ENCODE measurements at places on chromosomes 1 and 21. TPM values are rescaled to one million over a fixed set of nuclear protein-coding genes. Genes with fewer than 3 reads are reported as not detected.
A peak's percentile ranks its signal among the peaks of the same experiment; 100 is the strongest.

The KANK4 gene
- polyA plus RNA-seq, result 20.4 TPM

The FAM72D gene
- polyA plus RNA-seq, result 3.2 TPM

The TRNP1 gene
- polyA plus RNA-seq, result 5.9 TPM

The UBL4B gene
- not detected for polyA plus RNA-seq

- peak; percentile 25 for DNase-seq
Observed at GRCh38 chr1:100036718-100037655, 67.2 kb downstream of the SLC35A3 start.

The RPTN gene
- not detected for polyA plus RNA-seq

DNA sequence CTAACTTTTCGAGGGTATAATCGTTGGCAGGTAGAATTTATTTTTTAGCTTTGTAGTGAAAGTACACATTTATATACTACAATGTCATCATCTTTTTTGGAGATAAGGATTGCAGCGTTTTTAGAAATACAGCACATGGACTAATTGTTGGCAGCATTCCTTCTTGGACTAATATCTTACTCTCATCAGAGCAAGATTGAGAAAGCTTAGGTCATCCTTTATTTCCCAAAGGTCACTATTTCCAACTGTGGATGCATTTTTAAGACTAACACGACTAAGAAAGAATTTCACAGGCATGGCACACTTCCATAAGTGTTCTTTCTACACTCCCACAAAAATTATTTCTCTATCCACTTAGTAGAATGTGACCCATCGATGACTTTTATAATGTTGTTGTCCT, 732.3 kb downstream of the NCAM2 start:
- no peak for DNase-seq

The ZNF648 gene
- 0.23 TPM for polyA plus RNA-seq

DNA sequence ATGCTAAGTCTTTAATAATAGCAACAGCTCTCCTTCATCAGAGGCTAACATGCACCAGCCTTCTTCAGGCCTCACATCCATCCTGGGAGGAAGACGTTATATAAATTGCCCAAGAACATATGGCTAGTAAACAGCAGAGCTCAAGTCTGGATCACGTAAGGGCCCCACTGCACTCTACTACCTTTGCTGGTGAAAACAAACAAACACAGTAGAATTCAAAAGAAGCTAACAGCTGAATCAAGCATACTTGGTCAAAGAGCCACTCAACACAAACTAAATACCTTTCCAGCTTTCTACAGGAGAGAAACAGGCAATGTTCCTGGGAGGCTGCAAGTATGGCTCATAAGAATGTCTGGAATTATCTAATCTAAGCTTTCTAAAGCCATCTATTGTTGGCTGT, 66.0 kb downstream of the WLS start:
- DNase-seq, result no peak

The FCER1A gene
- polyA plus RNA-seq, result 0.44 TPM

DNA sequence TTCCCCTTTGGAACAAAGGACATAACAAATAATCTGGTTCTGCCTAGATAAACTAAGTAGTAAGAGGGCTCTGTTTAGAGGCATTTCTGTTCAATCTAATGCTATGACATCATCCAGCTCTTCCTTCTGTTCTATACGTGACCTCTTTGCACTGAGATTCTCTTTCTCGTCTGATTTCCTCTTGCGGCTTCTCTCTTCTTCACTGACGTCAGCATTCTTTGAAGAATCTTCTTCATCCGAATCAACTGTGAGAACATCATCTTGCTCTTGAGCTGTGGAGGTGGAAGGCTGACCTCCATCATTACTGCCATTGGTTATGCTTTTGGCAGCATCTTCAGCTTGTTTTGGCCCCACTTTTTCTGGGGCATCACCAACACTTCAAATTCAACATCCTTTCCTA, 130.4 kb downstream of the HS2ST1 start:
- DNase-seq, result no peak

DNA sequence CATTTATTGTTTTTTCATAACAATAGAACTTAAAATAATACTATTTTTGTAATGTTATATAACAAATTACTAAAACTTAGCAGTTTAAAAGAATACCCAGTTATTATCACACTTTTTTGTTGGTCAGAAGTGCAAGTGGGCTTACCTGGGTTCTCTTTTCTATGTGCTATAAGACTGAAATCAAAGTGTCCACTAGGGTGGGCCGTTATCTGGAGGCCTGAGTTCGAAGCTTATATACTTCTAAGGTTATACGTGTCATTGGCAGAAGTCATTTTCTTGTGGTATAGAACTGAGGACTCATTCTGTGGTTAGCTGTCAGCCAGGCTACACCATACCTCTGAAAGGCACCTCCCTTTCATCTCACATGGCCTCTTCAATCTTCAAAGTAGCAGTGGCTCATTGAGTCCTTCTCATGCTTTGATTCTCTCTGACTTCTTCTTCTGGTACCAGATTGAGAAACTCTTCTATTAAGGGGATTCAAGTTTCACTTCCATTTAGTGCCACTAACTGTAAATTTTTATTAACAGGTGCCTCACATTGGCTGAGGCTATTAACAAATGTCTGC, 414.3 kb downstream of the AMY1C start:
- no peak for DNase-seq

DNA sequence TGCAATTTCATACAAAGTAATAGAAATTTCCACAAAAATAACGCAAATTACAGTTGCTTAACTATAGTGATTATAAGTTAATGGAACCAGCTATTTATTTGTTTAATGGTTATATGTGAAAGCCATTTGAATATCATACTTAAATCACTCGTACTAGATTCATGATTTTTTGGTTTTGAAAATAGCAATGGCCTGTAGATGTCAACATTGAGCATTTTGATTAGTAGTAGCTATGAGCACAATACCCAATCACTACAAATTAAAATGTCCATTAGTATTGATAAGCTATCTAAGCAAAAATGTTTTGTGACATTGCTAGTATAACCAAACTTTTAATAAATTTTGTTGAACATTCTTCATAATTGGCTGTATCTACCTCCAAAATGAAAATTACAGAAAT, 10.0 kb downstream of the COL24A1 start:
- DNase-seq, result no peak

DNA sequence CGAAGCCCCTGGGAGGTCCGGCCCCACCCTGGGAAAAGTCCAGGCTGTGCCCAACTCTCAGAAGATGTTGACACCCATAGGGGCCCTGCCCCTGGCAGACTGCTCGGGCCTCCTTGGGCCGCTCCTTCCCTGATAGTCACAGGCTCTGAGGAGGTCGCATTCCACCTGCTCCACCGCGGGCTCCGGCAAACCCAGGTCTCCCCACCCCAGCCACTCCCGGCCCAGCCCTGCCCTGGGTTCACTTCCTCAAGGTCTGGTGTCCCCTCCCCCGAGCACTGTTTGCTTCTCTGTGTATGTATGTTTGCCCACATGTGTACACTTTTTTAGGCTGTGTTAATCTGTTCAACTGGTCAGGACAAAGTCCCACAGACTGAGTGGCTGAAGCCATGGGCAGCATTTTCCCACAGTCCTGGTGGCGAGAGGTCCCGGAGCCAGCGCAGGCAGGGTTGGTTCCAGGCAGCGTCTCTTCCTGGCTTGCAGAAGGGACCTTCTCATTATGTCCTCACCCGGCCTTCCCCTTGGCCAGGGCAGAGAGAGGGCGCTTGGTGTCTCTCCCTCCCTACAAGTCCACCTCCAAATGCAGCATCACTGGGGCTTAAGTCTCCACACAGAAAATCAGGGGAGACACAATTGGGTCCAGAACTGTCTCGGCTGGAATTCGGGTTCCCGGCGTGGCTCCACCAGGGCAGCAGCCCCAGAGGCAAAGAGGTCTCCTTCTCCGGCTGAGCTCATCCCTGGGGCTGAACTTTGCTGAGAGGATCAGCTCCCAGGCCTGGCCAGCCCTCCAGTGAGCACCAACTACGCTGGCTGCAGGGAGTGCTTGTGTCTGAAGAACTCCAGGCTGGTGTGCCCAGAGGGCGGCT, 10.5 kb upstream of the PRXL2B start:
- no peak for DNase-seq

DNA sequence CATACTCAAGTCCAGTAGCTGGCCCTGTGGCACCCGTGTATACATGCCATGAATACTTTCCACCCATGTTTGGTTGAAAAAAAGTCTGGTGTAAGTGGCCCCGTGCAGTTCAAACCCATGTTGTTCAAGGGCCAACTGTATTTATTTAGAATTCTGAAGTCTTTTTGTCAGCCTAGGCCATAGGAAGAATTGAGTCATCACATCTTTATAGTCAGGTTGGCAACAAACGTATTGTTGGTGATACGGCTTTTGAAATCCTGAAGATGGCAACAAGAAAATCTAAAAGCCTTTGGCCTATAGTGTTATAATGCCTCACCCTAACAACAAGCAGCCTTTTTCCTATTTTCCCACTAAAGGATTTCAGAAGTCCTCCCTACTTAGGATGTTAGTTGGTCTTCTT, 363.6 kb downstream of the PLPP3 start:
- DNase-seq, result no peak

DNA sequence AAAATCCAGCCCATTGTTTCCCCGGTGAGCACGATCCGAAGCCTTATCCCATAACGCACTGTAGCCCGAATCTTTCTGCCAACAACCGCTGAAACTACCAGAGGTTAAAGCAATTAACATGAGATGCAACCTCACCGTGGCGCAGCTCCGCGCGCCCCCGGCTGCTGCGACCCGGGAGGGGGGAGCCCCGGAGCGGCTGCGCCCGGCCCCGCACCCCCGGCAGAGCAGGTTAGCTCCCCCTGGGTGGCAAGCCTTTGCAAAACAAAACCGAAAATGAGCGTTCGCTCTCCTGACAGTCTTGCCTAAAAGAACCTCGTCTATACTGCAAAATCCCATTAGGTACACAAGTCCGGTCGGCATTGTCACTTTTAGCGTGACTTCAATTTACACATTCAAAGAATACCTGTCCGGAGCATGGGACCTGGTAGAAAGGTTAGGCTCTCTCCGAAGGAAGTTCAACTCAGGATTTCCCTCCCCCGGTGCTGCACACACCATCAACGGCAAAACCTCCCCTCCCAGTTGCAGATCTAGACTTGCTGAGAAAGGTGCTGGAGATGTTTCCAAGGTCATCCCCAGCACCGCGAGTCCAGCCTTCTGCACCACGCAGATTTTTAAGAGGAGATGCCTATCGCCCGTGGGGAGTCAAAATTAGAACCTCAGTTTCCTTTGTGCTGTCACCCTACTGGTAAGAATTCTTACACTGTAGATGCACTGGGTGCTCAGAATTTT, 107.5 kb downstream of the ZNF281 start:
- peak; percentile 33 for DNase-seq

DNA sequence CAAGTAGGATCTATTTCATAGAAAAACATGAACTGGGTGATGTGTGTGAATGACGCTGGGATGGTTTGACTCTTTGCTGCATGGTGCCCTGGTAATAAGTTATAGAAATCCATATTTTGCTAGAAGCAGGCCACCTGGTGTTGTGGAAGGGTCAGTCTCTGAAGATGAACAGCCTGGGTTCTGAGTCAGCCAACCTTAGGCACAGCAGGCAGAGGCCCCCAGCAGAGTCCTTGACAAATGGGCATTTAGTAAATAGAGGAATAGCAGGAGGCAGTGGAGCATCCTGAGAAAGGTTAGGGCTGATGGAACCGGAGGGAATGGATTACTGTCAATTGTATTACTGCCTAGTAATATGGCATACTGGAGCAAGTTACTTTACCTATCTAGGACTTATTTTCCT, 20.9 kb downstream of the FGGY start:
- no peak for DNase-seq

The ST6GALNAC5 gene
- polyA plus RNA-seq, result 4.3 TPM

GRCh38 chr1:183004141-183004540, 19.1 kb upstream of the LAMC1 start:
- DNase-seq, result no peak

GRCh38 chr1:5821540-5822176, 170.6 kb downstream of the NPHP4 start:
- DNase-seq, result no peak

The MRTO4 gene
- polyA plus RNA-seq, result 28.4 TPM

- no peak for DNase-seq
Observed at GRCh38 chr21:16013570-16013969, 283.8 kb downstream of the USP25 start.
